ENCODE measurements at places on chromosomes 11 and 22.
A peak's percentile ranks its signal among the peaks of the same experiment; 100 is the strongest.

GRCh38 chr11:115408036-115408921 is 95.9 kb downstream of the CADM1 start:
- DNase-seq = no peak

GRCh38 chr11:395866-396265 is 1.9 kb downstream of the PKP3 start:
- no peak for DNase-seq

GRCh38 chr11:15745266-15745665 is 611.1 kb downstream of the SOX6 start:
- no peak for DNase-seq

DNA sequence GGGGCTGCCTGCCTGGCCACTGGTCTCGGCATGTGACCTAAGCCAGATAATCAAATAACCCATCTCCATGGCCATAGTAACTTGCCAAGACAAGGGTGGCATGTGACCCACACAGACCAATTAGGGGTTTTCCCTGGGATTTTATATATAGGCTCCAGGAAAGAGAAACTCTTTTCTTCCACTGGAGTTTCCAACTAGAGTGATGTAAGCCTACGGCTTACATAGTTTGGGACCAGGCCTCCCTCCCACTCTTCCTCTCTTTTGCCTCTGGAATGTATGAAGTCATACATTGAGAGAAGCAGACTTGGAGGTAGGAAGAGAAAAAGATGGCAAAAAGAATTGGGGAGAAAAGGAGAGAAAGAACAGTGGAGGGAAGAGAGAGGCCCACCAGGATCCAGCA is 84.6 kb upstream of the LDLRAD3 start:
- DNase-seq = no peak

GRCh38 chr22:27407369-27407985 is 394.1 kb downstream of the MN1 start:
- DNase-seq = no peak

DNA sequence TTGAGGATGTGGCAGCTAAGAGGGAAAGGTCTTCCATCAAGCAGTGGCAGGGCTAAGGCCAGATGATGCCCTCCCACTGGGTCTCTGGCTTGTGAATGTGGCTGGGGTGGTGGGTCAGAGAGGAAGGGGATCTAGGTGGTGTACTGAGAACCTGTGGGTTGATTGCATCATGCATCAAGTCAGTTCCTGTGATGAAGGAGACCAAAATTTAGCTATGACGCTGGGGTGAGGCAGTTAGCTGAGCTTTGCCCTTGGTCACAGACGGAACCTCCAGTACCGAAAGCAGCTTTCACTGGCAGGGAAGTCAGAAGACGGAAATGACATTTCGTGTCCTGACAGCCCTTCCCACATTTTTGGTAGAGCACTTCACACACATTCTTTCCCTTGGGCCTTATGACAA is 20.7 kb downstream of the ATG16L2 start:
- DNase-seq = peak; percentile 63

DNA sequence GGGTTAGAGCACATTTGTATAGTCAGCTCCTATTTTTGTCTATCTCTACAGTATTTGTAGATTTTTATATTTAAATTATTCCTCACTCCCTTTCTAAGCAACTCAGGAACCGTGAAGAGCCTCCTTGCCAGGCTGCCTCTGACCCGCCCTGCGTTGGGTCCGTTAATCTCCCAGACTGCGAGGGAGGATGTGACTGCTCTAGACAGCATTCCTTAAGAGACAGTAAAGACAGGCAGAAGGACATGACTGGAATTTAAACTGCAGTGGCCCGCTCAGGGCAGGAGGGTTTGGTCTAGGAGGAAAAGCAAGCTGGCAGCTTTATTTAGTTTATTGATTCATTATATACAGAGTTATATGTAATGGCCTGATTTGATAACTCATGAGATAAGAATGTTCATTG is 413.7 kb downstream of the TMEM135 start:
- DNase-seq = no peak

DNA sequence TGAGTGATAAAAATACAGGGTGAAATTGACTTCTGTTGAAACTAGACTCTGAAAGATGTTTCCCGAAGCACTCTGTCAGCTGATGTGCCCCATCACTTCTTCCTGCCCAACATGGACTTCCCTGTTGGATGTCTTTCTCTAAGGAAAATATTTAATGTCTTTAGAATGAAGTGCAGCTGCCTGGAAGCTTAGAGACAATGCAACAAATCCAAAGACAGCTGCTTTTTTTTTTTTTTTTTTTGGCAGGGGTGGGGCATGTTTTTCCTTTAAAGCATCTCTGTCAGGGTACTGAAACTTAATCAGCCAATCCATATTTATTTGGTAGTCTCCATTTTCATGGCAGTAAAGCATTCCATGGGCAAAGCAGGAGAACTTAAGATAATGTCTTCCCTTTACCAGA is 5.9 kb downstream of the JAM3 start:
- no peak for DNase-seq

DNA sequence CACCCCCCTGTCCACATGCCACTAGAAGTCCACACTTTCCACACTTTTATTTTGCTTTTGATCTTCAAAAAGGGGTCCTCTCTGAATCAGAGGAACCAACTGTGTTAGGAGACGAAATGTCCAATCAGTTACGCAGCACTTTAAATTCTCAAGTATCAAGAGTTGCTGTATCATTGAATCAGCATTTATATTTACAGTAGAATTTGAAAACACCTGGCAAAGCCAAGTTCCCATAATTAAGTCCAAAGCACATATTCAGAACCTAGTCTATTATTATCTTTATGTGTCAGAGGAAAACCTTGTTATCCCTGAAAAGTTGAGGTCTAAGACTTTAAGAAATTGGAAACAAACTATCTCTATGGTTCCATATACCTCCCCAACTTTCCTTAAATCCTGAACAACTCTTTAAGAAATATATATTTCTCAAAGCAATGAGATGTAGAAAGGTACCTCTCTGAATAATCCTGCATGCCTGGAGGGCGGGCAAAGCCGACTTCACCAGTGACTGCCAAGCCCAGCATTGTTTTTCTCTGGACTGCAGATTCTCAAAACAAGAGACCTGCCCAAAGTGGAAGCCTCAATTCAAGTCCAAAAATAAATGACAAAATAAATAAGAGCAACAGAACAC is 75.9 kb upstream of the ARFGAP3 start:
- DNase-seq = no peak

DNA sequence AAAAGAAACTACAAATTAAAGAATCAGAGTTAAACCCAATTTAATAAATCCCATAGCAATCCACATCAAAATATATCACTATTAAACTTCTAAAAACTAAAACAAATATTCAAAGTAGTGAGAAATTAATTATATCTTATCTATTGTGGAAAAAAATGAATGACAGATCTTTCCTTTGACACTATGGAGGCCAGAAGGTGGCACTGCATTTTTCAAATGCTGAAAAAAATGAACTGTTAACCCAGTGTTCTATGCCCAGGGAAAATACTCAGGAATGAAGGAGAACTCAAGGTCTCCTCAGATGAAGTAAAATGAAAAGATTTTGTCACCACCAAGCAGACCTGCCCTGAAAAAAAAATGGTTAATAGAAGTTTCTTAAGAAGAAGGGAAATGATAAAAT is 27.7 kb downstream of the TYR start:
- DNase-seq = no peak

- DNase-seq = no peak
Observed at GRCh38 chr11:9573775-9574621, 528 bp downstream of the WEE1 start.

DNA sequence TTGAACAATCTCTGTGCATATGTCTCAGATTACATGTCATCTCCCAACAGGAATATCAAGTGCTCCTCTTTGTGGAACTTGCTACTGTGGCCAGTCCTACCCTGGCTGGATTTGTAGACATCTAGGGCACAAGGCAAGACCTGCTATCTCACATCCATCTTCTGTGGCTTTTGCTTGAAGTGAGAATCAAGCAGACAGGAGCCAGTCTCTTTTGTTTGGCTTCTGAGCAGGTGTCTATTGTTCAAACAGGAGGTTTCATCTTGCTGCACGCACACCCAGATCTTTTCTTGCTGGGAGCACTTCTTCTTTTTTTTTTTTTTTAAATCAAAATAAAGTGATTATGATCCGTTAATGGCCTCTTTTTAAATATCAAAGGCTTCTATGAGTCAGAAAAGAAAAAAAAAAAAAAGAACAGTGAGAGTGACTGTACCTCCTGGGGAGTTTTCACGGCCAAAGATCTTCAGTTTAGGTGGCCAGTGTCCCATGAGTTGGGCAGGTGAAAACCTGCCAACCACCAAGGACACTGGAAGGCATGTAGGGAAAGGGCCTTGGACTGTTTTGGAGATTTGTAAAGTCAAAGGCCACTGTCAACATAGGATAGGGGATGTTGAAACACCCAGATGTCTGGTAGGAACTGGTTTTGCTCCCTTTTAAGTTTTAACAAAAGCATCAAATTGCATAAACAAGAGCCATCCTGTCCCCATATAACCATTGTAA is 78.1 kb downstream of the CD44 start:
- DNase-seq = peak; percentile 56

GRCh38 chr11:121661880-121662486 is 209.2 kb upstream of the SORL1-AS1 start:
- DNase-seq = no peak

DNA sequence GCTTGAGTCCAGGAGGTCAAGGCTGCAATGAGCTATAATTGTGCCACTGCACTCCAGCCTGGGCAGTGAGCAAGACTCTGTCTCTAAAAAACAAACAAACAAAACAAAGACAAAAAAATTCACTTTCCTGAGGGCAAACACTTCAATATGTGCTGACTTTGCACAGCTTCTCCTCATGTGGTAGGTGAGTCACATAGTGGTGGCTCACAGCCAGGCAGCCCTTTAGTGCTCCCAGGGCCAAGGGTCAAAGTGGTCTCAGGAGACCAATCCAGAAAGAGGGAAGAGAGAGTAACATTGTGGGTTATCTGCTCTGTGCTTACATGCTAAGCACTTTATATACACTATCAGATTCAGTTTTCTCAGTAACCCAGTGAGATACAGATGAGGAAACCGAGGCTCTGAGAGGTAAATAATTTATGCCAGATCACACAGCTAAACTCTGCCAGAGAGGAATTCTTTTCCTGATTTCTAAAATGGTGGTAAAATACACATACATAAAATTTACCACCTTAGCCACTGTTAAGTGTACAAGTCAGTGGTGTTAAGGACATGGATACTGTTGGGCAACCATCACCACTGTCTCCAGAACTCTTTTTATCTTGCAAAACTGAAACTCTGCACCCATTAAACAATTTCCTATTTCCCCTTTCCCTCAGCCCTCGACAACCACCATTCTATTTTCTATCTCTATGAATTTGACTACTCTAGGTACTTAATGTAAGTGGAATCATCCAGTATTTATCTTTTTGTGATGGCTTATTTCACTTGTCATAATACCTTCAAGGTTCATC is 231.7 kb upstream of the NARS2 start:
- peak; percentile 82 for DNase-seq

DNA sequence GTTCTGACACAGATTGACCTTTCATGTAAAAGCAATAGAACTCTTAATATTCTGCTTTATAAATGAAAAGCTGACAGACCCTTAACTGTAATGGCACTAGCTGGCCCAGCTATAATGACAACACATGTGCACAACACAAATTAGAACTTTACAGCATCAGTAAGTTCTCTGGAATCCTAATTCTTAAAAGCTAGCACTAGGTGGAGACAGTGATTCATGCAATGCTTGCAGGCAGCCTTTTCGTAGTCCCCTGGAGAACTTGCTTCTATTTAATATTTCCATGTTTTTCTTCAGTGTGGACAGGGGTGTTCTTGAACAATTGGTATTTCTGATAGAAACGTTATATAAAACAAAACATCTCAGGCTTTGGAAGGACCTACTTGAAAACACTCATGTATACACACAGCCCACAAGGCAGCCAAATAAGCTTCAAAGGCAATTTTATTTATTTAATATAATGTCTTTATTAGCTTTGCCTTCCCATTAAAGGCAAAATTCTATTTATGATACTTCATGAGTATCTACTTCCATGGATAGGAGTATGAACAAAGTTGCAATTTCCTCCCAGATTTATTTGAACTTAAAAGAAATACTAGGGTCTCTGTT is 374.3 kb upstream of the MPPED2 start:
- DNase-seq = peak; percentile 51

DNA sequence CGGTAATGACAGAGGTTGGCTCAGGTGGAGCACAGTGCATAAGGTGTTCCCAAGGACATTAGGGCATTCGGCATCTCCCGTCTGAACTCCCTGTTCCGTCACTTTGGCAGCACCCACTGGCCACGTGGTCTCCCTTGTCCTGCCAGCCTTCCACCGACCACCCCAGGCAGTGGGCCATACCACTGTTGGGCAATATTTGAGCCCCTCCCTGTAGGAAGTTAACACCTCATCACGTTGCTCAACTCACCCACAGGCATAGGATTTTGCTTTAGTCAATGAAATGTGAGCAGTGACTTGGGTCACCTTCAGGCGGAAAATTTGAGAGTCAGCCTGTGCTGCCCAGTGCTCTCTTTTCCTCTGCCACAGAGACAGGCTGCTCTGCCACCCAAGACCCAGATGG is 44.0 kb downstream of the SERPINH1 start:
- no peak for DNase-seq

GRCh38 chr11:70242885-70243284 is 27.6 kb upstream of the PPFIA1 start:
- DNase-seq = no peak
